ENCODE measurements at places on chromosomes 5 and 9.
A peak's percentile ranks its signal among the peaks of the same experiment; 100 is the strongest.

DNA sequence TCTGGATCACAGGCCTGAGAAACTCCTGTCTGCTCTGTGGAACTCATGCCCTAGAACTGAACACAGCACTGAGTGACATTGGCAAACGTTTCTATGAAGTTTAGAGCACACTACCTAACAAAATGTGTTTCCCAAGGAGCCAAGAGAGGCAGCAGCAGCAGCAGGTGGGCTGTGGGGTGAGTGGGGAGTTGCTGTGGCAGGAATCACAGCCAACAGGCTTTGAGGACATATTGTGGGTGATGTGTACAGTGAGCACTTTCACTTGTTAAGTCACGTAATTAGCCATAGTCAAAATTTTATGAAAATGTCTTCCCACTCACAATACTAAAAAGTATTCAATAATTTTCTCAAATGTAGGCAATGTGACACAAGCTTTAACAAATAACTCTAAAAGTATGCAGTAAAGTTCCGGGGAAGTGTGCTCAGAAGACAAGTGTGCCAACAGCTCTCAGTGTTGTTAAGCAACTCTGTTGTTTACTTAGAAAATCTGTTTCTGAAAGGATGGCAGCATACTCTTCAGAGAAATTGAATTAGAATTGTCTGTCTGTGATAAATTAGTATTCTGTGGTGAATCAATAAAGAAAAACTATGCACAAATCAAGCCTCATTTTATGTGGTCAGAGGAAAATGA is 482.1 kb downstream of the SEMA5A start:
- DNase-seq, result no peak

- DNase-seq, result no peak
Observed at GRCh38 chr5:122680623-122681350, 94.1 kb upstream of the SNX2 start.

- DNase-seq, result no peak
Observed at GRCh38 chr5:175363300-175363699, 80.7 kb downstream of the DRD1 start.

- DNase-seq, result peak; percentile 71
Observed at GRCh38 chr9:21395778-21396717, 10.8 kb upstream of the IFNA2 start.

GRCh38 chr5:146042628-146043279 is 62.6 kb downstream of the PLAC8L1 start:
- no peak for DNase-seq

GRCh38 chr5:19099195-19099594 is 888.8 kb downstream of the CDH18 start:
- DNase-seq, result no peak

- DNase-seq, result no peak
Observed at GRCh38 chr5:5795074-5795771, 372.7 kb downstream of the ICE1 start.

Data from dorsolateral prefrontal cortex (tissue), 122 donors.